ENCODE measurements at places on chromosomes 11 and 22.

- no peak for DNase-seq
Measured at GRCh38 chr11:86743223-86744118, 56.9 kb upstream of the PRSS23 start.

DNA sequence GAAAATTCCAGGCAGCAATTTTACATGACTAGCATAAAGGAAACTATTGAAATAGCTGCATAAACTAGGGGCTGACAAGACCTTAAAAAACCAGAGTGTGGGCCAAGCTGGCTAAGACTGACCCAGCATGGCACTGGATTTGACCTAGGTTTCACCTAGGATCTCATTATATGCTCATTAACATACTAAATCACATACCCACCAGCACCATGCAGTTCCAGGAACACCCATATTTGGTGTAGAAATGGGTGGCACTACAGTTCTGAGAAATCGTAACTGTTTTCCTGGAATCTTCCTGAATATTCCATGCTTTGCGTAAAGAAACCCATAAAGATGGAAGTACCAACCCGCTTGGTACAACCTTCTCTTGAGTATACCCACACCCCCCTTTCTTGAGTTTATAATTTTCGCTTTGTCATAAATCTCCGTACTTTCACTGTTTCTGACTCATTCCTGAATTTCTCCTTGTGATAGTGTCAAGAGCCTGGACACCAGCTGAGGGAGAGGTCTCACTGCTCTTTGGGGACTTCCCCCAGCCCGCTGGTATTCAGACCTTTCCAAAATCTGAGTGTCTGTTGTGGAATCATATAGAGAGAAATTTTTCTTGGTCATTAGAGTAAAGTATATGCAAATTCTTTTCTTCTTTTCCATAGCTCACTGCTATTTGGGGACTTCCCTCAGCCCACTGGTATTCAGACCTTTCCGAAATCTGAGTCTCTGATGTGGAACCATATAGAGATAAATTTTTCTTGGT is 55.1 kb downstream of the MTMR3 start:
- DNase-seq, result no peak

DNA sequence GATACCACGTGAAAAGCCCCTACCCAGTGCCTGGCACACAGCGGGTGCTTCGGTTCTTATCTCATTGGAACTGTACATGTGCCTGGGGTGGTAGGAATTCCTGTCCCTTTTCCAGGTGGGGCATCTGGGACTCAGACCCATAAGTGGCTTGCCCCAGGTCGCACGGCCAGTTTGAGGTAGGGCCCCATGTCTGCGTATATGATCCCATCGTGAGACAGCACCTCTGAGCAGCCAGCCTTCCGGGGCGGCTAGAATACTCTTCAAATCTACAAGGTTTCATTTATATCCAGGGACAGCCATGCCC is 33.5 kb upstream of the SMIM38 start:
- DNase-seq, result no peak

- DNase-seq, result no peak
Measured at GRCh38 chr11:20137637-20138036, 22.6 kb downstream of the DBX1 start.

- DNase-seq, result no peak
Measured at GRCh38 chr11:47121056-47121455, 55.6 kb downstream of the ARFGAP2 start.

GRCh38 chr11:12715941-12716340 is 41.7 kb downstream of the TEAD1 start:
- no peak for DNase-seq

Measured in NCI-H748 treated with DMSO at 0.1 percent for 48 hours (cell line).